ENCODE measurements at places on chromosomes 1 and 21.
A peak's percentile ranks its signal among the peaks of the same experiment; 100 is the strongest.

GRCh38 chr1:209531549-209531948 is 52.0 kb upstream of the CAMK1G start:
- DNase-seq = no peak

GRCh38 chr1:147243228-147243685 is 773 bp downstream of the CHD1L start:
- no peak for DNase-seq

DNA sequence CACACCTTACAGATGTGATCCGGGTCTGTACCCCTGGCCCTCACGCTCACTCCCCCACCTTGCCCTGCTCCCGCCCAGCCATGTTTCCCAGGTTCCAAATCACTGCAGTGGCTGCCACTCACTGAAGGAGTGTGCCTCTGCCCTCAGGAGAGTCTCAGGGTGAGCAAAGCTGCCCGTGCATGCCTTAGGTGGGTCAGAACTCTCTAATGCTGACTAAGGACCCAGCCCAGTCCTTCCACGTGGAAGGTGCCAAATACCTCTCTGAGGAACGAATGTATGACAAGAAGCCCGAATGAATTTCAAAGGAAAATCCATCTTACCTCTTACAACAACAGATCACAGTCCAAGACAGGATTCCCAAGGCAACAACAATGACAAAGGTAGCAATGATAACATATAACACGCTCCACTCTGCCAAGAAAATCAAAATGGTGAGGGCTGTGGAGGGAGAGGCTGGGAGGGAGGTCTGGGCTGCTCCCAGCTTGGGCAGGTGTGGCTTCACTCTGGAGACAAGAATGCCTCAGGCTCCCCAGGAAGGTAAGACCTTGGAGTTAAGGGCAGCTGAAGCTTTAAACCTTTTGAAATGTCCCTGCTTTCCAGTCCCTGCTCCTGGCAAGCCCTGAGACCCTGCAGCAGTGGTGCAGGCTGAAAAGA is 115.2 kb downstream of the KIAA0319L start:
- DNase-seq = no peak

DNA sequence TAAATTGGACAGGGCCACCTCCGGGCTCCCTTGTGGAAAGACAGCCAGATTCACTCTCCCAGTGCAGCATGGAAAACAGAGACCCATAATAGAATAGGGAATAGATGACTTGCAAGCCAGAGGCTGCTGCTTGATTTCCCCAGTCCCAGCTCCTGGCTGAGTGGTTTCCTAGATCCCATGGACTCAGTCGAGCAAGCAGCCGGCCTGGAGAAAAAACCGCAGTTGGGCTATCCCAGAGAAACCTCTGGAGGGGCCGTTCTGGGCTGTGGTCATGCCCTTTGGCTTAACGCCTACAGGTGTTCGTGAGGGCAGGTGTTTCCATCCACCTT is 61.7 kb downstream of the ELK4 start:
- no peak for DNase-seq

- DNase-seq = no peak
Observed at GRCh38 chr1:36149973-36150295, 648 bp upstream of the TRAPPC3 start.

- DNase-seq = peak; percentile 21
Observed at GRCh38 chr1:13749543-13750341, 49.8 kb downstream of the PRDM2 start.

GRCh38 chr1:173925306-173926242 is 8.4 kb upstream of the SERPINC1 start:
- no peak for DNase-seq

GRCh38 chr1:162145280-162145965 is 75.9 kb downstream of the NOS1AP start:
- no peak for DNase-seq

DNA sequence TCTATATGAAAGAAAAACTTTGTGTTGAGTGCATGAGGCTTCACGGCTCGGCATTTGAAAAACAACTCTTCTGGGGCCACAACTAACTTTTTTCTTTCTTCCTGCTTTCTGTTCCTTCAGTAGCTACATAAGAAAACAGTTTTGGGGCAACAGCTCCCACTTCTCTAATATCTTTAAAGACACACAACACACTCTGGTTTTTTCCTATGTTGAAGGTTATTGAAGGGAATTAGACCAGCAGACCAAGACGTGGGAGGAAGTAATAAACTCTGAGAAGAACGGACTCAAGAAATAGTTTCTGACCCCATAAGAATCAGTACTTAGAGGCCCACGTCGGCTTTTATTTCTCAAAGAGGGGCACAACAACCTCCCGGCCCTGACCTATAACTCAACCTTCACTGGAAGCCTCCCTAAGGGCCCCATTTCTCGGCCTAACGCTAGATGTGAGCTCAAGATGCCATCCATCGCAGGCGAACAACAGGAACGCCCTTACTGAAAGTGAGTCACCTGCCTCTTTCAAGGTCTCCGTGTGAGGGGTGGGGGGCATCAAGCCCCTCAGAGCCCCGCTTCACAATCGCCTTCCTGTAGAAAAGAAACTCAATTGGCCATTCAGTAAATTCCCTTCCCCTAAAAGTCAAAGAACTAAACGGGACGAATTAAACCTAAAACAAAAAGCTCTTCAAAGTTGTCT is 844 bp downstream of the ZMYM6 start:
- no peak for DNase-seq

- DNase-seq = no peak
Observed at GRCh38 chr1:180199018-180199417, 31.0 kb upstream of the LHX4 start.

- DNase-seq = no peak
Observed at GRCh38 chr1:15515022-15515663, 8.9 kb downstream of the CASP9 start.

GRCh38 chr1:19340387-19340937 is 28.3 kb downstream of the SLC66A1 start:
- DNase-seq = no peak

- no peak for DNase-seq
Observed at GRCh38 chr1:33654267-33654834, 181.9 kb downstream of the ZSCAN20 start.

- DNase-seq = no peak
Observed at GRCh38 chr1:151817353-151817730, 12.1 kb upstream of the LINGO4 start.

DNA sequence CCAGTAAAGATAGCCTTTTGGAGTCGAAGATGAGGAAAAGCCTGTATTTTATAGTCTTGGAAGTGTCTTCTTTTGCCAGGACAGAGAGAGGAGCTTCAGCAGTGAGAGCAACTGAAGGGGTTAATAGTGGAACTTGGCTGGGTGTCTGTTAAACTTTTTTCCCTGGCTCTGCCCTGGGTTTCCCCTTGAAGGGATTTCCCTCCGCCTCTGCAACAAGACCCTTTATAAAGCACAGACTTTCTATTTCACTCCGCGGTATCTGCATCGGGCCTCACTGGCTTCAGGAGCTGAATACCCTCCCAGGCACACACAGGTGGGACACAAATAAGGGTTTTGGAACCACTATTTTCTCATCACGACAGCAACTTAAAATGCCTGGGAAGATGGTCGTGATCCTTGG is at the start of gene VCAM1:
Gene VCAM1 (plus strand): TSS at position 253 of the 400 bp plus-strand sequence. CDS start 119 bp downstream, at position 372.
- DNase-seq = peak; percentile 1

DNA sequence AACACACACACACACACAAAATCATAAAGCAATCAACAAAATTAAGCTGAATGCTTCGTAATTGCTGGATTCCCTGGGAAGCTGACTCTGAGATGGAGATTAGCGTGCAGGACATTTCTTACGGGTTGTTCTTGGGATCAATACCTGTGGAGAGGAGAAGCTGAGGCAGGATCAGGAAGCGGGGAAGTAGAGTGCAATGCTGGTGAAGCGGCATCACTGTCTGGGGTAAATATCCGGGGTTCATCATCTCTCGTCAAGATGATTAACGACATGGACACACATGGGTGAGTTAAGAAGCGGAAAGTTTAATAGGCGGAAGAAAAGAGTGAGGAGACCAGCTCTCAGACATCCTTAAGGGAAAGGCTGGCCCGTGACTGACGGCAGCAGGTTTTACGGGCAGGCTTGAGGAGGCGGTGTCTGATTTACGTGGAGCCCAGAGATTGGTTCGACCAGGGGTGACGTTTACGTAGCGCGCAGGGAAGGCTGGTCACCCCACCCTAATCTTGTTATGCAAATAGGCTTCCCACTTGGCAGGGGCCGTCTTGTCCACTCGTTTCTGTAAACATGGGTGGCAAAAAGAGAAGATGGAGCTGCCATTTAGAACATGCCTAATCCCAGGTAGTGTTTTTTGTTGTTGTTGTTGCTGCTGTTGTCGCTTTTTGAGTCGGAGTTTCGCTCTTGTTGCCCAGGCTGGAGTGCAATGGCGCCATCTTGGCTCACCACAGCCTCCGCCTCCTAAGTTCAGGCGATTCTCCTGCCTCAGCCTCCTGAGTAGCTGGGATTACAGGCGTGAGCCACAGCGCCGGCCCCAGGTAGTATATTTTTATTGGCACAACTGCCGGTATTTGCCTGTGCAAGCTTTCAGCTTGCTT is 135.6 kb upstream of the KCNJ15 start:
- DNase-seq = no peak

- DNase-seq = peak; percentile 45
Observed at GRCh38 chr1:145846201-145846612, 777 bp downstream of the NUDT17 start.

DNA sequence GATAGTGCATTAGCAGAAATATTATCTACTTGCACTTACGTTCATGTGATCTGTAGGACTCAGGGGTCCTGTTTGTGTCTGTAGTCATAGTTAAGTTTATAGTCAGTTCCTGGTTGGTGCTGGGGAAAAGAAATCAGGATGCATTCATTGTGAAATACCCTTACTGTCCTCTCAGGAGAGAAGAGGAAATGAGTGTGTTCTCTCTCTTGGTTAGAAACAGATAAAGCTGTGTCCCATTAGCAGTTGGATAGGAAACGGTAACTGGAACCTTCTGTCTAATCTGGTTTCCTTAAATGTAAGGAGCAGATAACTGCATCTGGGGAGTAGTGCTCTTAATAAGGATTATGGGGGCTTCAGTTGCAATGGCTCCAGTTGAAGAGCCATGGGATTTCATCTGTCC is 8.9 kb downstream of the SDCCAG8 start:
- no peak for DNase-seq

DNA sequence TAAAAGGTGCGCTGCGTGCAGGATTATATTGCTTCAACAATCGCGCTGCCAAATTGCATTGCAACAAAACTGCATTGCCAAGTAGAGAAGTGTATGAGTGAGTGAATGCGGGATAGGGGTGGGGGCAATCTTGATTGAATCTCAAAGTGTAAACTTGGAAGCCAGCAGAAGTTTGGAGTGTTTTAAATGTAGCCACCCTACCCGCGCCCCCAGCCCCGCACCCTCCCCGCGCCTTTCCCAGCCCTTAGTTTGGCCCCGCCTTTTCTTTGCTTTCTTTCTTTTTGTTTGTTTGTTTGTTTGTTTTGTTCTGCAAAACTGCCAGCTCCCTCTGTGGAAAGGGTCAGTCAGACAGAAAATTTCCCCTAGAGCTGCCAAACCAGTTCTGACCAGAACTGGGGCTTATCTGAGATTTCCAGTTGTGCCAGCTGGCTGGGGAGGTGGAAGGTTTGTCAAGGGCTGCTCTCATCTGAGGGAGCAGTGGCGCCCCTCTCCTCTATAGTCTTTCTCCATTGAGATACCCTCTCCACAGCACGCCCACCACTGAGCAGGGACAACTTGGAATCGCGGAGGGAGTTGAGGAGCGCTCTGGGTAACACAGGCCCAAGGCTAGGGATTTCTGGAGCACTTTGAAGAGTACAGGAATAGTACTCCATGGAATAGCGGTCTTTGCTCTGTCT is 666 bp upstream of the BEND5 start:
- no peak for DNase-seq

DNA sequence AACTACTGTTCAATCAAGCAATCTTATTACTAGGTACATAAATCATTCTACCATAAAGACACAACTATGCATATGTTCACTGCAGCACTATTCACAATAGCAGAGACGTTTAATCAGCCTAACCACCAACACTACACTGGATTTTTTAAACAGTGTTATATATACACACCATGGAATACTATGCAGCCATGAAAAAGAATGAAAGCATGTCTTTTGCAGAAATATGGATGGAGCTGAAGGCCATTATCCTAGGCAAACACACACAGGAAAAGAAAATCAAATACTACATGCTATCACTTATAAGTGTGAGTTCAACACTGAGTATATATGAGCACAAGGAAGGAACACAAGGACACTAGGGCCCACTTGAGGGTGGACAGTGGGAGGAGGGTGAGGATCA is 159.2 kb downstream of the DPYD start:
- DNase-seq = no peak

GRCh38 chr1:64469116-64469976 is 583 bp upstream of the CACHD1 start:
- no peak for DNase-seq

GRCh38 chr21:18252256-18252655 is 7.6 kb downstream of the CHODL start:
- no peak for DNase-seq

DNA sequence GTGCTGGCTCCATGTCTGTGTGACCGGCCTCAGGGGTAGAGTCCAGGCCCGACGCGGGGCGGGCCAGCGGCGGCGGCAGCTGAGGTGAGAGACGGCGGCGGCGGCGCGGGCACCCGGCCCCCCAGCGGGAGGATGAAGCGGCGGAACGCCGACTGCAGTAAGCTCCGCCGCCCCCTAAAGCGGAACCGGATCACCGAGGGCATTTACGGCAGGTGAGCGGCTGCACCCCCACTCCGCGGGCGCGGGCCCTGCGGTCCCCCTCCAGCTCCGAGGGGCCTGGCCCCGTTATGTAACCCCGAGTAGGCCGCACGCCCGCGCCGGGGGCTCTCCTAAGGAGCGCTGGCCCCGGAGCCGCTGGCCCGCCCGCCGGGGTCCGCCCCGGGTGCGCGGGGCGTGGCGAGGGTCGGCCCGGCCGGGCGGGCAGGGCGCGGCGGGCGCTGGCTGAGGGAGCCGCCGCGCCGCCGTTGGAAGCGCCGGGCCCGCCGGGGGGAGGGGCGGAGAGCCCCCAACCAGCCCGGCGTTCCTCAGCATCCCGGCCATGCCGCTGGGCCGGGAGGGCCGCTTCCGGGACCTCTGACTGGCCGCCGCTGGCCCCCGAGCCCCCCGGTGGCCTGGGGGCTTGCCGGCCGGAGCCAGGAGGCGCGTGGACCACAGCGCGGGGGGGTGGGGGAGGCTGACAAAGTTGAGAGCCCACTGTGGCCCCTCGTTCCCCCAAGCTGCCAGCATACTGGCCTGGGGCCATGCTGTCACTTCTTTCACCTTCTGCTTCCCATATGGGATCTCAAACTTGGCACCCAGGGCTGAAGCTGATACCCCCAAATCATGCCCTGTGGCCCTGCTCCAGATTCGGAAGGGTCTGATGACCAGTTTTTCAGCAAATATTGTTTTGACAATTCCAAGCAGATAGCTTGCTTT is 527 bp downstream of the MACO1 start:
- DNase-seq = peak; percentile 81

DNA sequence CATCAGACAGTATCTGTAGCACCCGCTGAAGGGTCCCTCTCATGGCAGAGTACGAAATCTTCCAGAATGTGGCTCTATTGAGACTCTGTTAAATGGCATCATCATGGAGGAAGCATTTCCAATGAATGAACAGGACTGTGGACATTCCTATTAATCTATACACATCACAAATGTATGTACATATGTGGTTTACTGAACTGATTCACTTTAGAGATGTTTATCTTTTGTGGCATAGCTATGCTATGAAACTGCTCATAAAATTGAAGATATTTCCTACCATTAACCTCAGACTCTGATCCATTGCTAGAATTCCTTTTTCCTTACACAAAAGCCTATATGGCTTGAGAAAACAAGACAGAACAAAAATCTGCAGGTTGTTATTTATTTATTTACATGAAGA is 259.6 kb upstream of the RRP15 start:
- DNase-seq = no peak
